Inflammatory macrophage treated with lipopolysaccharide for 4 hours (primary cell): ENCODE measurements at places on chromosomes 11 and 22.

- no peak for DNase-seq
Observed at GRCh38 chr22:33328789-33329296, 270.7 kb upstream of the SYN3 start.

- DNase-seq, result no peak
Observed at GRCh38 chr22:35258191-35258988, 1.1 kb downstream of the HMGXB4 start.

GRCh38 chr11:133956650-133957633 is at the start of gene IGSF9B:
IGSF9B (minus strand) TSS chr11:133956968; CDS start chr11:133956754, 214 bp downstream.
- no peak for DNase-seq

- no peak for DNase-seq
Observed at GRCh38 chr11:67376873-67377808, 3.7 kb upstream of the CLCF1 start.

GRCh38 chr11:21928847-21929246 is 264.0 kb upstream of the ANO5 start:
- DNase-seq, result no peak

- DNase-seq, result no peak
Observed at GRCh38 chr11:115184901-115185300, 319.3 kb downstream of the CADM1 start.

- DNase-seq, result no peak
Observed at GRCh38 chr11:31132531-31133421, 236.8 kb downstream of the DCDC1 start.

GRCh38 chr22:44200451-44200850 is 19.7 kb downstream of the PARVG start:
- no peak for DNase-seq

- DNase-seq, result no peak
Observed at GRCh38 chr11:103295704-103296103, 186.5 kb downstream of the DYNC2H1 start.

- no peak for DNase-seq
Observed at GRCh38 chr11:126601550-126602215, 246.2 kb downstream of the ST3GAL4 start.

DNA sequence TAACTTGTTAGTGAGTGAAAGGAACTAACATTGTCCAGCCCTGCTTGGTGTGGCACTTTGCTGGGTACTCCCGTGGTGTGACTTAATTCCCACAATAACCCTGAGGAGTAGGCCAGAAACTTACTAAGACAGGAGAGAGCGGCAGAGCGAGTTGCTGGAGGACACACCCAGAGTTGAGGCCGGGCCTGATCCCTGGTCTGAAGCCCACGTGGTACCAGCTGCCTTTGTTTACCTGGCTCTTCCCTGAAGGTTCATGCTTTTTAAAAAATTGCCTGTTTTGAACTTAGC is 594 bp downstream of the MPST start:
- DNase-seq, result peak; percentile 26

- DNase-seq, result no peak
Observed at GRCh38 chr11:12941671-12942070, 67.4 kb upstream of the RASSF10 start.

DNA sequence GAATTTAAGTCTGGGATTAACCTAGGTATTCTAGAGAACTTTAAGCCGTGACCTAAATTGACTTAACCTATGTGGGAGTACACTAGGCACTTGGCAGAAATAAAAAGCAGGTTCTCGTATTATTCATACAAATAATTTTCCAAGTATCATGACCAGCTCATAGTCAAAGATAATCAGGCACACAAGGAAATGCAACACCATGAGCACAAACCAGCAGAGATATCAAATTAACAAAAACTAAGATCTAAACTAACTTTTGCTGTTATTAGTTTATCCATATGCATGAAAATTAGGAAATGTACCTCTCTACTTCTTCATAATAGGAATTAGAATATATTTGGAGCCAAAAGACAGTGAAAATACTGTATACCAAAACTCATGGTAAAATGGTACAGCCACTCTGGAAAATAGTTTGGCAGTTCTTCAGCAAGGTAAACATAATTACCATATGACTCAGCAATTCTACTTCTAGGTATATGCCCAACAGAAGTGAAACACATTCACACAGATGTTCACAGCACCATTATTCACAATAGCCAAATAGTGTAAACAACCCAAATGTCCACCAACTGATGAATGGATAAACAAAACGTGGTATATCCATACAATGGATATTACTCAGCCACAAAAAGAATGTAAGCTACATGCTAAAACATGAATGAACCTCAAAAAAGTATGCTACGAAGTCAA is 154.1 kb downstream of the ENTHD1 start:
- DNase-seq, result no peak

- DNase-seq, result no peak
Observed at GRCh38 chr11:131111775-131112174, 195.5 kb upstream of the SNX19 start.

GRCh38 chr22:48249713-48250268 is 1487.3 kb downstream of the TBC1D22A start:
- DNase-seq, result no peak

DNA sequence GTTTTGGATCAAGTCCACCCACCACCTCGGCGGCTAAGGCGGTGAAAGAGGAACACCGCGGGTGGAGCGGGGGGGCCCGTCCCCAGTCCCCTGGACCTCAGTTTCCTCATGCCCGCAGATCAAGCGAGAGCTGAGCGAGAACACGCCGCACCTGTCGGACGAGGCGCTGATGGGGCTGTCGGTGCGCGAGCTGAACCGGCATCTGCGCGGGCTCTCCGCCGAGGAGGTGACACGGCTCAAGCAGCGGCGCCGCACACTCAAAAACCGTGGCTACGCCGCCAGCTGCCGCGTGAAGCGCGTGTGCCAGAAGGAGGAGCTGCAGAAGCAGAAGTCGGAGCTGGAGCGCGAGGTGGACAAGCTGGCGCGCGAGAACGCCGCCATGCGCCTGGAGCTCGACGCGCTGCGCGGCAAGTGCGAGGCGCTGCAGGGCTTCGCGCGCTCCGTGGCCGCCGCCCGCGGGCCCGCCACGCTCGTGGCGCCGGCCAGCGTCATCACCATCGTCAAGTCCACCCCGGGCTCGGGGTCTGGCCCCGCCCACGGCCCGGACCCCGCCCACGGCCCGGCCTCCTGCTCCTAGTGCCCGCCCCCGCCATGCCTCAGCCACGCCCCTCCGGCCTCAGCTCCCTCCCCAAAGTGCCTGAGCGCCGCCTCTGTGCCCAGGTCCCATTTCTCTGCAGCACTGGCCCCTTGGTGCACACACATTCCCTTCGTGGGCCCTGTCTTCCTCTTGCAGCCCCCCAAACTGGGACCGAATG is 12.7 kb downstream of the MAFF start:
- peak; percentile 63 for DNase-seq

DNA sequence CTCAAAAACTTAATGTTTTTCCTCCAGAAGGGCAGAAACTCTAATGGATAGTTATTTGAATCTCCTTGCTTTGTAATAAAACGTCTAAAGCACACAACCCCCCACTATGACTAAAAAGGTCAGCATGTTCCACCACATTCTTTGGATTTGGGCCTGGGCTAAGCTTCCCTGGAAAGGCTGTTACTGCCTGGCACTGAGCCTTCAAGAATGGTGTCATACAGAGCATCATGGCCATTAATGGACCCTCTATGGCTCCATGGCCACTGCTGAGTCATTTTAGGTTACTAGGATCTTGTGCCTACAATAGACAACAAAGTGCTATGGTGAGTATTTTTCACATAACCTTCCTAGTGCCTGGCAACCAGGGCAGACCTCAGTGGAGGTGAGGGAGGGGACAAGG is 242.6 kb upstream of the FAT3 start:
- no peak for DNase-seq

- DNase-seq, result no peak
Observed at GRCh38 chr11:104076455-104076854, 40.0 kb downstream of the DDI1 start.

- DNase-seq, result no peak
Observed at GRCh38 chr11:96127596-96127959, 203.7 kb upstream of the MTMR2 start.

- DNase-seq, result no peak
Observed at GRCh38 chr11:77130763-77131513, 2.9 kb downstream of the MYO7A start.

DNA sequence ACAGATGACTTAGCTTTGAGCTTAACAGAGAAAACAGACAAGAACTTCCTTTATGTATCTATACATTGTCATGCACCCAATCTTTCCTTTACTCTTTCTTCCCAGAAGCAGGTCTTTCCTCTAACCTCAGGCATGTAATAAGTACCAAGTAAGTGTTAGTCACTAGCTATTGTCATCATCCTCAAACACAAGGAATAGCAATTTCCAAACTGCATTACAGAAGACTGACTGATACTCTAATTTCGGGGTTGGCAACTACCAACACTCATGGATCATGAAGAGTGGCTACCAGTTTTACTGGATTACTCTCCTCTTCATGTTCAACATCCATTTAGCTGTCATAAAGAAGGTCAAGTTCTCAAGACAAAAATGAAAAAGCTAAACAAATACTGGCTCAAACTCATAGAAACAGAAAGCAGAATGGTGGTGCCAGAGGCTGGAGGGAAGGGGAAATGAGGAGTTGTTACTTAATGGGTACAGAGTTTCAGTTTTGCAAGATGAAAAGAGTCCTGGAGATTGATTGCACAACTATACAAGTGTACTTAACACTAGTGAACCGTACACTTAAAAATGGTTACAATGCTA is 111.6 kb downstream of the SIK3 start:
- peak; percentile 94 for DNase-seq

- DNase-seq, result no peak
Observed at GRCh38 chr11:19252394-19253152, 11.8 kb upstream of the E2F8 start.

- no peak for DNase-seq
Observed at GRCh38 chr11:121270001-121270678, 22.4 kb upstream of the SC5D start.

DNA sequence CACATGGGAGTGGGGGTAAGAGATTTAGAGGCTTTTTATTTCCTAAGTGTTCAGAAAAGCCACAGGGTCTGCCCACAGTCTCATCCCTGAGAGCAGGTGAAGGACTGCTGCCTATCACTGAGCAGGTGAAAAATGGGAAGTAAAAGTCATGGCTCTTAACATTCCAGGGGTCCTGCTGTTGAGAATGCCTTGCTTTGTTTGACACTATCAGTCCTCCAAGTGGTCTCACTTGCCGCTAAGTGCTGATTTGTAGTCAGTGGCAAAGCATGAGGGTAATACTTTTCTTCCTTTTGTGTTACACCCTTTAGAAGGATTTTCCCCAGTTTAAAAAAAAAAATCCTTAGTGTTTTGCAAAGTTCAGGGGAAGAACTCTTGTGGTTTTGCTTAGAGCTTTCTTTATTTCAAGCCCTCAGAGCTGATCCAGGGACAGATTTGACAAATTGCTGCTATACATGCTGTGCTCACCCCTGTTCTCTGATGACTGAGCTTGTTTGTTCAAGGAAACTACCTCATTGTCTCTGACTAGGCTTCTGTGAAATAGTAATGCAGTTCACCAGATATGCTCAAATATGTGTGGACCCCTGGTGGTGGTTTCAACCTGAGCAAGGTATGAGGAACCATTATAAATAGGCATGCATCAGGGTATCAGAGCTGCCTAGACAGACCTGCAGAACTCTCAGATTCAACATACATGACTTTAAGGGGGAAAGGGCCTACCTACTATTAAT is 141.0 kb downstream of the ARHGAP42 start:
- no peak for DNase-seq

GRCh38 chr22:45636683-45637082 is 35.0 kb upstream of the ATXN10 start:
- DNase-seq, result no peak

GRCh38 chr11:63537293-63538101 is 889 bp downstream of the PLAAT4 start:
- no peak for DNase-seq

DNA sequence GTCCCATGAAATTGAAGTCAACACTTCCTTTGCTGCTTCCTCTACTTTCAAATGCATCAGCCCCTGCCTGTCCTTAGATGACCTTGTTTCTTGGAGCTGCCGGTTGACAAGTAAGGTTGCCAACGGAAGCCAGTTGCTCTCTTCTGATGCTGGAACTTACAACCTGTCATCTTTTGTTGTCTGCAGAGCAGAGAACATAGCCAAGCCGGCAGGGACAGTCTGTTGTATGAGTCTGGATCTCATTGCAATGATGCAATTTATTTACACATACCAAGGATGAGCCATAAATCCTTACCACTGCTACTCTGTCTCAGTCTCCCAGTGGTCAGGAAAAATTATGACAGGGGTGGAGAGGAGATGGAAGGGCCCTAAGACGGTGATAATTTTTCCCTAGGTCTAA is 151.4 kb downstream of the BLID start:
- DNase-seq, result no peak

GRCh38 chr11:121521145-121522042 is 68.6 kb upstream of the SORL1-AS1 start:
- DNase-seq, result peak; percentile 44

GRCh38 chr11:114135737-114136151 is 76.2 kb downstream of the ZBTB16 start:
- peak; percentile 73 for DNase-seq

DNA sequence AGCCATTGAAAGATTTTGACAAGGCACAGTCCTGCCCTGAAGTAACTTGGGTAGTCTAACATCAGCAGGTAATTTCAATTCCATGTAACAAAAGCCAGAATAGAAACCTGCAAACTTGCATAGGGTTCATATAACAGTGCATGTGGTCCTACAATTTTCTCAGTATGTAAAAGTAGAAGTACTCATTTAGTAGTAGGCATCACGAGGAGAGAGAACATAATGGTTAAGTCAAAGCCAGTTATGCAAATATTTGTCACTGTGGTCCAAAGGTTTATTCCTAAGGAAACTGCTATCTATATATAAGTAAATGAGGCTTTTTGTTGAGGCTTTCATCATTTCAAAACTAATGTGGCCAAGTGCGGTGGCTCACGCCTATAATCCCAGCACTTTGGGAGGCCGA is 10.1 kb downstream of the ATP5MG start:
- DNase-seq, result no peak

- DNase-seq, result no peak
Observed at GRCh38 chr11:15150507-15150906, 35.8 kb downstream of the INSC start.

DNA sequence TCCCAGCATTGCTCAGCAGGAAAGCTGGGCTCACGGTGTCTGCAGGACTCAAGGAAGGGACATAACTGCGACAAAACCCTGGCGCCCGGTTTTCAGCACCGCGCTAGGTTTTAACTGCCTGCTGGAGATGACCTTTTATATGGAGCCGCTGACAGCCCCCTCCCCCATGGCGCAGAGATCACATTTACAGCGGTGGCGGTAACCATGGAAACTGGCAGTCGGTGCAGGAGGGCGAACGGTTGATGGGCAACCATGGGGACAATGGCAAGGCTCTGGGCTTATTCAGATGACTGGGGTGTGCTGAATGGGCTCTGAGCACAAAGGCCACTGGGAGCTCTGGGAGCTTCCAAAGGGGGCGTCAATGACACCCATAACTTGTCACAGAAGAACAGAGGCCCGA is 37.2 kb downstream of the CELSR1 start:
- no peak for DNase-seq
